Pancreas (tissue), 10 donors: ENCODE measurements at places on chromosomes 3 and 15. TPM values are rescaled to one million over a fixed set of nuclear protein-coding genes. Genes with fewer than 3 reads are reported as not detected.
A peak's percentile ranks its signal among the peaks of the same experiment; 100 is the strongest.

GRCh38 chr3:169241991-169242707 lies 421.4 kb downstream of the MECOM start:
- no peaks in the 10 kb centered on the region for H3K36me3 ChIP-seq
- peak; percentile 37 for DNase-seq
- H3K27me3 ChIP-seq = no peaks in the 10 kb centered on the region
- no peak overlapping the region for H3K4me3 ChIP-seq
- peak overlapping the region; percentile 59 for H3K27ac ChIP-seq
- H3K4me1 ChIP-seq = peaks cover 6% of the 10 kb centered on the region

GRCh38 chr15:89109238-89109637 lies 21.0 kb downstream of the ABHD2 start:
- peak overlapping the region; percentile 19 for H3K27ac ChIP-seq
- no peak overlapping the region for H3K4me3 ChIP-seq
- no peaks in the 10 kb centered on the region for H3K36me3 ChIP-seq
- peaks cover 41% of the 10 kb centered on the region for H3K4me1 ChIP-seq
- H3K27me3 ChIP-seq = no peaks in the 10 kb centered on the region

CHP1 gene
- 73.6 TPM for total RNA-seq

DNA sequence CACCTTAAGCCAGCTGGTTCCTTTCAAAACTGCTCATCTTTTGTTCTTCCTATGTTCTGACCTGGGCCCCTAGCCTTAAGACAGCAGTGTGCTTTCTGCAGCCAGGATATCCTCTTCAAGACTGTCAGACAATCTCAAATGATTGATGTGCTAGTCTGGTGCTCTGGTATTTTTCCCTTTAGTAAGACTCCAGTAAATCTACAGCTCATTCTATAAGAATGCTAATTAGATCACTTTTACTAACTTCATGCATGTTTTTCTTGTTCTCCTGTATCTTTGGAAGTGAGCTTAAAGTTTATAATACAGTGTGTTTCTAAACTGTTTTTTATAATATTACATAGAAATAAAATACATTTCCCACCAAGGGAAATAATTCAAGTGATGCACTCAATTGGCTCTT lies 220.9 kb upstream of the NANOGP8 start:
- no peaks in the 10 kb centered on the region for H3K27me3 ChIP-seq
- no peak overlapping the region for H3K4me3 ChIP-seq
- H3K27ac ChIP-seq = no peak overlapping the region
- H3K4me1 ChIP-seq = no peaks in the 10 kb centered on the region
- no peaks in the 10 kb centered on the region for H3K36me3 ChIP-seq
- DNase-seq = no peak
